Immature natural killer cell (primary cell): ENCODE measurements at places on chromosomes 7 and 10.

DNA sequence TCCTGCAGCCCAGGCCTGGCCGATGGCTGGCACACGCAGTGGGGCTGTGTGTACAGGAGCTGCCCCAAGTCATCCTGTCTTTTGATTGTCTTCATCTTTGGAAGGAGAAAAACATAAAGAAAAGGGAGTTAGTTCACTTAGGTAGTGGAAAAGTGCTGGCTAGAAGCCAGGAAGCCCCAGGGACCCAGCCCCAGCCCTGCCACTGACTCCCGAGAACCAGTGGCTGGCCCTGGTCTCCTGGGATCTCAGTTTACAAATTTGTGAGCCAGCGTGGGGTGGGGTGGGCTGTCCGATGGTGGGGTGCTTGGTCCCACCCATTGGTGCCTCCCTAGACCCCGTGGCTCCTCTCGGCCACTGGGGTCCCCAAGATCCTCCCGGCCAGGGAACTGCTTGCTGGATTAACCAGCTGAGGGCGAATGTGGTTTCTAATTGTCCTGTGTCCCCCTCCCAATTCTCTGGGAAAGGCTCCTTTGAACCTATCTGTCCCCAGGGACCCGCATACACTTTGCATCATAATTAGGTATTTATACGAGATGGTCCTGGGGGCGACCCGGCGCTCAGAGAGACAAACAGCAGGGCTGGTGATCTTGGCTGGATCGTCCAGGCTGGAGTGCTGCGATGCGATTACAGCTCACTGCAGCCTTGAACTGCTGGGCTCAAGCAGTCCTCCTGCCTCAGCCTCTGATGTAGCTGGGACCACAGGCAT lies 16.3 kb upstream of the CHST12 start:
- DNase-seq = no peak

DNA sequence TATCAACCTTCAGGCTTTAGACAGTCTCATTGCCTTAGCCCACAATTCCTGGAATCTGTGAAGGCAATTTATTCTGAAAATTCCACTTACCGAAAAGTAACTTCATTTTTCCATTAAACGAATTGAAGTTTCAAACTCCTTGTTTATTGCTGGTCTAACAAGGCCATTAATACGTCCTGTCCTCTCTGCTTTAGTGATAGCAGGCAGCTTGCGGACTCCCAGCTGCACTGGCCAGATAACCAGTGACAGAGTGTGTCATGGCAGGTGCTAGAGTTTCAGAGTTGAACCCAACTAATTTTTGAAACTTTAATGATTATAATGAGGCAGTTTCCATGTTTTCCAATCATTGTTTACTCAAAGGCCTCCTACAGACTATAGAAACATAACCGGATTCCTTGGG lies 31.1 kb downstream of the LOXL4 start:
- no peak for DNase-seq

GRCh38 chr10:89627830-89628229 lies 17.2 kb downstream of the PANK1 start:
- no peak for DNase-seq

- no peak for DNase-seq
These were observed 8.8 kb downstream of the FZD9 start for GRCh38 chr7:73442222-73442902.

- no peak for DNase-seq
These were observed 35.5 kb downstream of the FRMPD2 start for GRCh38 chr10:48238826-48239520.

DNA sequence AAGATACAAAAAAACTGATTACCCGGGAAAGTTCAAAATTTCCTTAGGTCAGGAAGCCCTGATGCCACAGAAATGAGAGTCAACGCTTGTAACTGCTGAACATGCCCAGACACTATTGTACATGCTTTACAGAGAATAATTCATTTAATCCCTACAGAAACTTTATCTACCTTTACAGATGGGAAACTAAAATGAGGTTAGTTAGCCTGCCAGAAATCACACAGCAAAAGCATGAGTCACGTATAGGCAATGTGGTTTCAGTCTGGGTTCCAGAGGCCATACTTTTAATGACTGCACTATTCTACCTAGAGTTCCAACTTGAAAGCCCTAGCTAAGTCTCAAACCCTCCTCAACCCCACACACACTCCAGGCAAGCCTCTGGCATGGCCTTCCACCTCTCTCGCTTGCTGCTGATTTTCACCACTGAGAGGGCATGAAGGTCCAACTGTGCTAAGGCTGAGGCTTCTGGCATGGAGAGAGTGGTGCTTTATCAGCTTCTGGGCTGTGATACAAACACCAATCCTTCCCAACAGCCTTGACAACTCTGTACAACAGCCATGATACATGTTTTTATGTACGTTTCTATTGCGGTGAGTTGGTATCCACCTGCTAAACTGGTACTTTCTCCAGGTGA lies 1011.2 kb upstream of the GHITM start:
- DNase-seq = no peak

GRCh38 chr10:1153805-1154351 lies 97.7 kb downstream of the WDR37 start:
- DNase-seq = no peak

- no peak for DNase-seq
These were observed 4.2 kb upstream of the EBF3 start for GRCh38 chr10:129968020-129968852.

GRCh38 chr10:114181971-114182370 lies 2.8 kb downstream of the TDRD1 start:
- DNase-seq = no peak

GRCh38 chr7:24669971-24670591 lies 87.2 kb downstream of the GSDME start:
- DNase-seq = no peak

DNA sequence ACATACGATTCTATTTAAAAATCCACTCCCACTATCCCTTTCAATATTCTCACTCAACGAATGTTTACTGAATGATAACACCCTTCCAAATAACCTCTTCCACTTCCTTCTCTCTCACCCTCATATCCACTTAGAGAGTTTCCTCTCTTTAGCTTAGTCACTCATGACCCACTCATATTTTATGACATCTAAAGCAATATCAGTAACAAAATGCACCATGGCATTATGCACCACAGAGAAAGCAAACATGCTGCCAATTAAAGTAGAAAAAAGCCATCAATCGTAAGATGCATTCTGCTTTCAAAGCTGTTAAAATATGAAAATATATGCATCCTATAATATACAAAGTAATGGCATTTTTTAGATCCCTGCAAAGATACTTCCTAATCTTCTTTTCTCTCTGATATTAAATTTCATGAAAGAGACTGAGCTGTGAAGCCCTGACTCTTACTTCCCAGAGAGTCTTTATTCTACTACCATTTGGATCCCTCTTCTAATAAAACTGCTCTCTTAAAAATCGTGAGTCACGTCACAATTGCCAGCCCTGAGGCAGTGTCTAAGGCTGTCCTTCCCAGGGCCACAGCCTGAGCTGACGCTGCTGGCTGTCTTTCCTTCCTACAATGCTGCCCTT lies 283.0 kb upstream of the KLF6 start:
- no peak for DNase-seq

DNA sequence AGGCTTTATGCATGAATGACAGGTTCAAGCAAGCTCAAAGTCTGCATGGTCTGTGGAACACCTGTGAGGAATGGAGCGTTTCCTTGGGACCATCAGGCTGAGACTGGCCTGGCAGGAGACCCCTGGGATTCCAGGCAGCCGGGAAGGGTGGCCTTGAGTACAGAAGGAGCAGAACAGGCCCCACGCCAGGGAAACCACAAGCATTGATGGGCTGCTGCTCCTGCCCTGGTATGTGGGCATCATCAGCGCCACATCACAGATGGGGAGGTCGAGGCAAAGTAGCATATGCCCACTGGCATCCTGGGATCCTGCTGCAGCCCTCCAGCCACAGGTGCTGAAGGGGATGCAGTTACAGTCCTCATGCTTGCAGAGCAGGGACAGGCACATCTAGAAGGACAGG lies 40.9 kb downstream of the ANTXRL start:
- DNase-seq = no peak

DNA sequence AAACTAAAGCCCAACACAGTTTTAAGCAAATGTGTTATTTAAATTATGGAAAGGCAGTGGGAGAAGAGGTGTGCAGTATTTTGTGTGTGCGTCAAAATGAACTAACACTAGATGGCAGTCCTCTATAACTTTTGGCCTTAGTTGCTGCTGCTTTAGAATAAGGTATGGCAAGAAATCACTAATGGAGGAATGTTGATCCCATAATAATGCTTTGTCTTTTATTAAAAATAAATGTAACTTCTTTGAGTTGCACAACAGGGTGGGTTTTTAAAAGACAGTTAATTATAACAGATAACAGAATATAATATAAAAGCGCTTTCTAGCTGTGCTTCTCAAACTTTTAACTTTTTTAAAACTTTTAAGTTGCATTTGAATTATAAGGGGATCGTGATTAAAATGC lies 56.4 kb downstream of the BBS9 start:
- DNase-seq = peak; percentile 9

DNA sequence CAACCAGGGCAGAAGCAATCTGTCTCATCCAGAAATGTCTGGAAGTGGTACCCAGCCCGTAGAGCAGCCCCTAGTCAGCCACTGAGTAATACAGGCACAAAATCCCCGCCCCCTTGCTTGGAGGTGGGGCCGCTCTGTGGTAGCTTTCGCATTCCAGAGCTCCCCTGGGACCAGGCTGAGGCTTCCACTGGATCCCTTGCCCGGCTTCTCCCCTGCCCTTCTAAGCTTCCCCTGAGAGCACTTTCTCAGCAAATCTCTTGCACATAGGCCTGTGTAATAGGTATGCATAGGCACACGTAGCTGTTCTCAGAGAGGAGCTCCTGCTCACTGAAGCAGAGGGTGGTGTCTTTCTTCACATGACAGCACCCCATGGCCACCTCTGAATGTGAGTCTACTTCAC lies 144.2 kb downstream of the BMS1 start:
- DNase-seq = no peak

GRCh38 chr10:91953600-91954160 lies 30.1 kb downstream of the BTAF1 start:
- no peak for DNase-seq

GRCh38 chr7:159218607-159219006 lies 73.9 kb upstream of the VIPR2 start:
- DNase-seq = no peak

GRCh38 chr7:47771336-47771989 lies 176.8 kb downstream of the PKD1L1 start:
- DNase-seq = no peak

GRCh38 chr7:38929460-38930171 lies 20.6 kb upstream of the VPS41 start:
- DNase-seq = no peak

GRCh38 chr7:7761974-7762779 lies 43.8 kb upstream of the RPA3 start:
- DNase-seq = peak; percentile 64

- no peak for DNase-seq
These were observed 107.5 kb downstream of the GRB10 start for GRCh38 chr7:50674896-50675835.

- no peak for DNase-seq
These were observed 110.2 kb downstream of the TAF3 start for GRCh38 chr10:7928536-7928935.

- DNase-seq = no peak
These were observed 50.8 kb upstream of the SLC29A3 start for GRCh38 chr10:71268247-71268691.

DNA sequence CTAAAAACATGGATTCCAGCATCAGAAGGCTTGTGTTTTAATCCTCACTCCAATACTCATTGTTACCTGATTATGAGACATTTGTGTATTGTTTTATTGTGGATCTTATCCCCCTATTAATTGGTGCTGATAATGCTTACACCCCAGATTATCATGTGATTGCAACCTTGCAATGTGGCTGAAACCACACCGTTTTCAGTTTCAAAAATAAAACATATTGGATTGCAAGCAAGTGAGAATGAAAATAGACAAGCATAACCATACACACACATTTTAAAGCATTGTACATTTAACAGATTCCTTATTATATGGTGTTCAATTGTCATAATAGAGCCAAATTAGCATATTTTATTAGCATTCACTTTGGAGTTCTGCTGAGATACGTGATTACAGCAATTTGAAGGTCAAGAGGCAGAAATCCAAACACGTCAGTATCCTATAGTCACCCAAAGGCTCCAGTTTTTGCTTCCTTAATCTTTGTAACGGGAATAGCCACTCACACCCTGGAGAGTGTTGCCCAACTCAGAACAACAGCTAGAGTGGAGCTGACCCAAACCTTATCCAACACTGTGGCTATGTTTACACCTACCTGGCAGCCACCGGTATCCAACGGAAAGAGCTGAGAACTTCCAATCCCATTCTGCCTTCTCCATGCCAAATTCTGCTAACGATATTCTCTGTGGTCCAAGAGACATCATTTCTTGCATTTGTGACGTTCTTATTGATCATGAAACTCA lies 317.1 kb upstream of the KLF6 start:
- no peak for DNase-seq

- DNase-seq = no peak
These were observed 167.7 kb upstream of the MKLN1 start for GRCh38 chr7:131159961-131160361.

DNA sequence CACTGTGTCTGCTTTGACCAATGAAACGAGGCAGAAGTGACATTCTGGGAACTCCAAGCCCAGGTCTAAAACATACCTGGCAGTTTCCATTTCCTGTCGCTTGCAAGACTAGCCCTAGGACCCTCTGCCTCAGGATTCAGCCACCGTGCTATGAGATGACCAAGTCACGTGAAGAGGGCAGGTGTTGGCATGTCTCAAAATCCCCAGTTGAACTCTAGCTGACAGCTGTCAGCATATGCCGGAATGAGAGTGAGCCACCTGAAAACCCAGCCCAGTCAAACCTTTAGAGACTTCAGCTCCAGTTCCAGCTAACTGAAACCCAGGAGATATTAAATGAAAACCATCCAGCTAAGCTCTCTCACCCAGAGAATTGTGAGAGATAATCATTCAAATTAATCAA lies 89.9 kb upstream of the PPP1R3A start:
- DNase-seq = no peak

GRCh38 chr10:24952143-24952706 lies at the start of gene PRTFDC1:
Gene PRTFDC1, minus strand, starts transcription at chr10:24952606. Its CDS starts 31 bp downstream, at chr10:24952575.
- no peak for DNase-seq

DNA sequence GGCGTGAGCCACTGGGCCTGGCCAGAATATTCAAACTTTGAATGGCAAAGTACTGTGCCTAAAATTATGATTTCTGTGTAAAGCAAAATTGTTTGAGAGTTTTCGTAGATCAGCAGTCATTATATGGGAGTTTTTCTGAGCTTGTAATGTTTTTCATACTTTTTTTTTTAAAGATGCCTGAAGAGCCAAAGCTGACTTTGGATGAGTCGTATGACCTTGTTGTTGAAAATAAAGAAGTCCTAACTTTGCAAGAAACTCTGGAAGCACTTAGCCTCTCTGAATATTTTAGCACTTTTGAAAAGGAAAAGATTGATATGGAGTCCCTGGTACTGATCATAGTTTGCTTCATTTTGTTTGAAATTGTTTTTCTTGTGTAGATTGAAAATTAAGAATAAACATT lies 26.7 kb downstream of the SEC23IP start:
- no peak for DNase-seq

- DNase-seq = peak; percentile 53
These were observed 7.4 kb upstream of the GNA12 start for GRCh38 chr7:2851497-2851896.
